ENCODE measurements at places on chromosomes 1 and 21.

- DNase-seq: no peak
Observed at GRCh38 chr1:112527266-112528010, 18.7 kb downstream of the WNT2B start.

DNA sequence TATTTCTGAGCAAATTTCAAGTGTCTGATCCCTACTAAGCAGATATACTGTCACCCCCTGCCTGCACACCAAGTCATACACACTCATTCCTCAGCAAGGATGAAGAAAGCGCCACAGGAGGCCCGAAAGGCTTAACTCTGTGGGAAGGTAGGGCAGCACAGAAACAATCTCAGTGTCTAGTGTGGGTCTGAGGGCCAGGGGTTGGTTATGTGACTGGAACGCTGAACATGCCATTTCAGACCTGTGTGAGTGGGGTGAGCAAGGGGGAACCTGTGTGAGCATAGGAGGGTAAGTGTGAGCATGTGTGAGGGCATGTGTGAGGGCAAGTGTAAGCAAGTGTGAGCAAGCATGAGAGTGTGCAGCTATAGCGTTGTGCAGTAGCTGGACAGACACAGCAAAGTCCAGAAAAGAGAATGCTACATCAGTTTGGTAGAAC lies 6.2 kb downstream of the ITPKB start:
- no peak for DNase-seq

DNA sequence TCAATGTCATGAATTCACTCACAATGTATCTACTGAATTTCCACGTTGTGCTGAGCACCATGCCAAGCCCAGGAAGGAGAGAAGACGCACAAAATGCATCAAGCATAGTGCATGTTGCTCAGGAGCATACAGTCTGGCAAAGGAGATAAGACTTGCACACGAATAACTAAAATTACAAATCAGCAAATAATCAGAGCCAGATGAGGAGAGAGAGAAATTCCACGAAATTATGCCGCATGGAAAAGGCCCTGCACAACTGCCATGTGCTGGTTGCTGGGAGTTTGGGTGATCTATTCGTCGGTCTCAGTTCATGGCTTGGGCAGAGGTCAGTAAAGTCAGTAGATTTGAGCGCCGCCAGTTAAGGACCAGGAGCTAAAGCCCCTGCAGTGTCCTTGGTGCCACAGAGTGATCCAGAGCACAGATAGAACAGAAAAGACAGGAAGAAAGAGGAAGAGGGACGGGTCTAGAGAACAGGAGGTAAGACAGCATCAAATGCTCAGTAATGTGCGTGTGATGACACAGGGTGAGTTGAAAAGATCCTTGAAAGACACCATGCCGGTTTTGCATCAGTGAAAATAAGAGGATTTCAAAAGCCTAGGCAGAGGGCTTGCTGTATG lies 55.1 kb upstream of the ZNF281 start:
- DNase-seq: no peak

DNA sequence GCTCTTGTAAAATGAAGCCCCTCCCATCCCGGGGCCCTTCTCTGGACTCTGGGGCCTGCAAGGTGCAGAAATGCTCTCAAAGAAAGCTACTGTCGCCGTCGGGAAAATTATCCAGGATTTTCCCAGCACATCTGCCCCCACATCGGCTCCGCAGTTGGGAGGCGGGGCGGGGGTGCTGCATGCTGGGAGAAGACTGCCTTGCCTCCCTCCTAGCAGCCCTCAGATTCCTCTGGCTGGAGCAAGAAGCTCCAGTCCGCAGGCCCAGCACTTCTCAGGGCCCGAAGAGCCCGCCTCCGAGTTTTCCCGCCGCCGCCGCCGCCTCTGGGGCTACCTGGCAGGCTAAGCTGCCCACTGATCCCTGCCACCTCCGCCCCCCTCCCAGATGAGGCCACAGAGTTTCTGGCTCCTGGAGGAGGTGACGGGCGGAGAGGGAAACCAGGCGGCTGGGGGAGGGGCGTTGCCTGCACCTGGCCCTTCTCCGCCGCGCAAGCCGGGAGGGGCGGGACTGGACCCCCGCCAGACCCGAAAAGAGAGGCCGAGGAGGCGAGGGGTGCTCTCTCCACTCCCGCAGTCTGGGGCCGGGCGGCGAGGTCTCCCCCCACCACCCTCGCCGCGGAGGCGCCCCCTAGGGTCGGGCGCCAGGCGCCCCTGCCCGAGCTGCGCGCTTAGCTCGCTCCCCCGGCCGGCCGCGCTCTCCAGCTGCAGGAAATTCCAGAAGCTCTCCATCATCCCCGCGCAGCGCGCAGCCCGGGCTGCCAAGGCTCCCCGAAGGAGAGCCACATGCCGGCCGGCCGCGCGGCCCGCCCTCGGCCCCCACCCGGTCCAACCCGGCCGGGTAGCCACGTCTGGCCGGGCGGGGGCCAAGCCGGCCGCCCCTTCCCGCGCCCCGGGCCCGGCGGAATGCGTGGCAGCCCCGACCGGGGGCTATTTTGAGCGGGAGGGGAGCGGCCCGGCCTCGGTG lies 28.8 kb downstream of the AHDC1 start:
- no peak for DNase-seq

- no peak for DNase-seq
Observed at GRCh38 chr1:109821221-109821669, 57.5 kb upstream of the EPS8L3 start.
